ENCODE measurements at places on chromosomes 3 and 15. TPM values are rescaled to one million over a fixed set of nuclear protein-coding genes. Genes with fewer than 3 reads are reported as not detected.

GOLGA8J gene
- not detected for total RNA-seq

TERC gene
- 329 TPM for total RNA-seq

CASR gene
- not detected for total RNA-seq

FETUB gene
- total RNA-seq = not detected

XCR1 gene
- total RNA-seq = not detected

GDPGP1 gene
- 7.5 TPM for total RNA-seq
